Right lobe of liver (tissue), 6 donors: ENCODE measurements at places on chromosomes 1 and 21. TPM values are rescaled to one million over a fixed set of nuclear protein-coding genes. Genes with fewer than 3 reads are reported as not detected.

DNA sequence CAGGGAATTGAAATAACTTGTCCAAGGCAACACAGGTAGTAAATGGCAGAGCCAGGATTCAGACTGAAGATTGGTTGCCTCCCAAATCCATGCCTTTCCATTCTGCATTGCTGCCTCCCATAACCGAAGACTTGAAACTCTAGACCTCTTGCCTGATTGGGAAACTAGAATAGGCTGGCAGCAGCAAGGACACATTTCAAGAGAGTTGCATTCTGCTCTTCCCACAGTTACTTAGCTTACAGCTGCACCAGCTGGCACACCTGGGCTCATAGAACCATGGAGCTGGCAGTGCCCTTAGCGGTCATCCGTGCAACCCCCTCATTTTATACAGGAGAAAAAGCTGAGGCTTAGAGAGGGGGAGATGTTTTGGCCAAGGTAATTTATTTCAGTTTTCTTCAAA is 8.0 kb downstream of the TRNAU1AP start:
- no peaks in the 10 kb centered on the region for H3K4me1 ChIP-seq
- H3K36me3 ChIP-seq, result peaks cover 7% of the 10 kb centered on the region
- no peaks in the 10 kb centered on the region for H3K27me3 ChIP-seq
- no peak for DNase-seq

DNA sequence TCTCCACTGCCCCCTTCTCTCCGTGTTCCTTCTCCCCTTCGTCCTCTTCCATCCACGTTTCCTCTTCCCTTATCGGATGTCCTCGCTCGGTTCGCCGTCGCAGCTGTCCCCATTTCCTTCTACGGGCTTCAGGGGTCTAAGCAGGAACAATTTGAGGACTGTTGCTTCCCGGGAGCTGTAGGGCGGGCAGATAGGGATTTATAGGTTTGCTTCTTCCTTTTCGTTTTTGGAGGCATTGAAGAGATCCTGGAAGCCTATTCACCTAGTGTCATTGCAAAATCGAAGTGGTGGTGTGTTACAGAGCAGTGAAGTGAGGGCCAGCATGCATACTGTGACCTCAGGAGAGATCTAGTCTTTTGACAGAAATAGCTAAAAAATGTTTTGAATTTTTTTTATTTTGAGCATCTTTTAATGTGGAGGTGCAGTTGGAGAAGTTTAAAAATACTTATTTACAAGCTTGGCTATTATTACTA is 897 bp downstream of the ZYG11B start:
- H3K27me3 ChIP-seq, result no peaks in the 10 kb centered on the region
- H3K27ac ChIP-seq, result peak overlapping the region; percentile 89
- H3K4me3 ChIP-seq, result peak overlapping the region; percentile 81
- peak; percentile 48 for DNase-seq

- no peak overlapping the region for H3K4me3 ChIP-seq
- peak overlapping the region; percentile 89 for H3K27ac ChIP-seq
- peak; percentile 71 for DNase-seq
- no peaks in the 10 kb centered on the region for H3K36me3 ChIP-seq
Measured at GRCh38 chr1:58814251-58815068, 30.6 kb upstream of the JUN start.

- no peak for DNase-seq
- no peaks in the 10 kb centered on the region for H3K36me3 ChIP-seq
- H3K4me1 ChIP-seq, result peaks cover 35% of the 10 kb centered on the region
Measured at GRCh38 chr1:162186026-162186374, 116.5 kb downstream of the NOS1AP start.

DNA sequence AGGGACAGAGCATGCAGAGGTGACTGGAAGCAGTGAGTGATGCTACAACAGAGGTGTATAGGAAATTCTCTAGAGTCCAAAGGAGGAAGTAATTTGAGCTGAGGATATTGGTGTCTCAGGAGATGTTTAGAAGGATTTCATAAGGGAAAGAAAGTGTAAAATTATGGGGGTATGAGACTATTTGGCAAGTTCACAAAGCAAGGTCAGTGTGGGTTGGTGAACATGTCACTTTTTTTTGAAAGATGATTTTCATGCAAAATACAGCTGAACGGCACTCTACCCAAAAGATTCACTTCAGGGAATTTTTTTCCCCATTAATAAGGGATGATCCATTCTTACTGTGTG is 24.1 kb downstream of the HMGCS2 start:
- H3K4me3 ChIP-seq, result no peak overlapping the region
- H3K27ac ChIP-seq, result peak overlapping the region; percentile 45
- no peak for DNase-seq
- H3K27me3 ChIP-seq, result no peaks in the 10 kb centered on the region

DNA sequence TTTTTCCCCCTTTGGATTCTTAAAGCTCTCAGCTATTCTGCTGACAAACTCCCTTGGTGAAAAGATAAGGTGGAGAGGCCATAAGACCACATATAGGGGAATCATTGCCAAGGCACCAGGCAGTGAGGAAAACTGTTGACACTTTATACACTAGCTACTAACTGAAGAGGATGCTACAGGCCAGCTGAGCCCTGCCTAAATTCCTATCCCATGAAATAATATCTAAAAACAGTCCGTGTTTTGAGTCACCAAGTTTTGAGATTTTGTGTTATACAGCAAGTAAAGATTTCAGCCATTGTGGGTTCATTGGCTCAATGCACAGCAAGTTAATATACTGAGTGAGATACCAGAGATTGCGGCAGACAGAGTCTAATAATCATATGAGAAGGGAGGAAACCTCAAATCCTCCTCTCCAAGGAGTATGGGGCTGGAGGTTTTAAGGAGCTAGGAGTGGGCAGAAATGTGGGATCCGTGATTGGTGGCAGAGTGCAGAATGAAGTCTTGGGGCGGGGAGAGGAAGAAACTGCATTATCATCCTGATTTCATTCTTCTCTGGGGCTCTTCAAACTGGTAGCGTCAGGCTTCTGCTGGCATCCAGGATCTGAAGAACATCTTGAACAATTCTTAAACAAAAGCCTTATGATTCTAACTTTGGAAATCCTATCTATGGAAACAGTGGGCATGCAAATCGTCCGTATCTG is 9.2 kb downstream of the CLDN8 start:
- H3K4me3 ChIP-seq, result no peak overlapping the region
- no peaks in the 10 kb centered on the region for H3K27me3 ChIP-seq
- H3K4me1 ChIP-seq, result no peaks in the 10 kb centered on the region
- no peak overlapping the region for H3K27ac ChIP-seq
- no peak for DNase-seq

DNA sequence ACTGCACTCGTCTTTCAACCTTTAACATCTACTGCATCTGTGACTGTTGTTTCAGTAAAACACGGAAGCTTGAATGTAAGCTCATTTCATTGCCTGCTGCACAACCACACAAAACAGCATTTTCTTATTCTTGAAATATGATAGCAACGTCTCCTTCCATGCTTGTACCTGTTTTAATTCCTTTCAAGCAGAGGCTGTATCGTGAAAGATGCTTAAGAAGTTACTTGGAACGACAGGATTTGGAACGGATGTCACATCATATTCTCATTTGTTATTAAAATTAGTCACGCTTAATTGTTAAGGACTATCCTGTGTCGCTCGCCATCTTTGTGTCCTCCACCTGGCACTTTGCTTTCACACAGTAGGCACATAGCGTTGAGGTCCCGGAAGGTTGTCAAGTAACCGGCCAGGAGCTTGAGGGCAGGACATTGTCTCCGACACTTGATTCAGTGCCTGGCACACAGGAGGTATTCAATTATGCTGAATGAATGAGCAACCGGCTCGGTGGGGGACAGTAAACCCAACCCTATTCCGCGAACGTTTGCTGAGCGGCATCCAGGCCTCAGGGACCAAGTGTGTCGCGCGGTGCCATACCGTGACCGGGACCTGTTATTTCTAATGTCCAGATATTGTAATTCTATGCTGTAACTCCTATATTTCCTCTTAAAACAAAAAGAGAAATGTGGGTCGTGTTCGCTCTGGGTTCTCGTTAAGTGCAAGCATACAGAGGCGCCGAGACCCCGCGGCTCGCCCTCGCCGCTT is 499 bp upstream of the SH3GLB1 start:
- H3K4me3 ChIP-seq, result peak overlapping the region; percentile 89
- no peaks in the 10 kb centered on the region for H3K27me3 ChIP-seq
- DNase-seq, result peak; percentile 56
- H3K36me3 ChIP-seq, result no peaks in the 10 kb centered on the region
- H3K4me1 ChIP-seq, result no peaks in the 10 kb centered on the region

- no peak overlapping the region for H3K27ac ChIP-seq
- no peaks in the 10 kb centered on the region for H3K36me3 ChIP-seq
- no peaks in the 10 kb centered on the region for H3K4me1 ChIP-seq
- H3K27me3 ChIP-seq, result no peaks in the 10 kb centered on the region
- no peak for DNase-seq
Measured at GRCh38 chr21:14356746-14357145, 26.2 kb downstream of the HSPA13 start.

DNA sequence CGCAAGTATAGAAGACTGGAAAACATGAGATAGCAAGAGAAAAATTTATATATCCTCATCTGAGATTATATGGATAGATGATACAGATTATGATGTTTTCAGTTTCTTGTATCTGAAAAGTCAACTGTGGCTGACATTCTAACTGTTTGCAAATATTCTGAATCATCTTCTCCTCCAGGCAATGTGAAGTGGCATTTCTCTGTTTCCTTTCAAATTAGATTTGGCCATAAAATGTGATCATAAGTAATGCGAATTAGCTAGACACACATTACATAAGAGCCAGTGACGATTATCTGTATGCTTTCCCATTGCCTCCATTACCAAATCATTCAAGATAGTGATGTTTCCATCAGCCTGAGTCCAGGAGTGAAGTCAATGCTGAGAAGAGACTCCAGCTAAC is 265.2 kb downstream of the BRINP3 start:
- H3K36me3 ChIP-seq, result no peaks in the 10 kb centered on the region
- H3K4me3 ChIP-seq, result no peak overlapping the region
- no peaks in the 10 kb centered on the region for H3K4me1 ChIP-seq
- DNase-seq, result no peak

DNA sequence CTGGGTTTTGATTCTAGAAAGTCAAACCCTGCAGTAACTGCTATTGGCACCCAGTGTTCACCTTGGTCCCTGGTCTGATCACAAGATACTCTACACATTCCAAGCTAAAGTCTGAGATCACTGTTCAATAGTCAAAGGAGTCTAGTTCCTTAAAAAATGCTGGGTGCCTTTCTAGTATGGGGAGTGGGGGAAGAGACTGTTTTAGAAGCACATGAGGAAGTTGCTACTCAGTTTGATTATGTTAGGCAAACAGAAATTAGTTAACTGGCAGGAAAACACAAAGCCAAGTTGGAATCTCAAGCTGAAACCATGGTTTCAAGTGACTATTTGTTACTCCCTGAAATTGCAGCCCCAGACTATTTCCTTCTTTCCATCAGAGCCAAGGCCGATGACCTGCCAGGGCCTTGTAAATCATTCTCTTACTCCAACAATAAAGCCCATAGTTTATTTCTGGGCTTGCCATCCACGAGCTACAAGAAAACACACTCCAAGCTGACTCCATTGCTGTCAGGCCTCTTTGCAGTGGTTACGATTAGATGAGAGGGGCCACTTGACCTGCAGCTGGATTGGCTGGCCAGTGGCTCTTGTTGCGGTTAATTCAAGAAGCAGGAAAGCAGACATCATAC is 21.1 kb upstream of the VTCN1 start:
- DNase-seq, result no peak
- H3K4me1 ChIP-seq, result no peaks in the 10 kb centered on the region
- no peaks in the 10 kb centered on the region for H3K36me3 ChIP-seq
- no peak overlapping the region for H3K4me3 ChIP-seq
- H3K27ac ChIP-seq, result no peak overlapping the region

DNA sequence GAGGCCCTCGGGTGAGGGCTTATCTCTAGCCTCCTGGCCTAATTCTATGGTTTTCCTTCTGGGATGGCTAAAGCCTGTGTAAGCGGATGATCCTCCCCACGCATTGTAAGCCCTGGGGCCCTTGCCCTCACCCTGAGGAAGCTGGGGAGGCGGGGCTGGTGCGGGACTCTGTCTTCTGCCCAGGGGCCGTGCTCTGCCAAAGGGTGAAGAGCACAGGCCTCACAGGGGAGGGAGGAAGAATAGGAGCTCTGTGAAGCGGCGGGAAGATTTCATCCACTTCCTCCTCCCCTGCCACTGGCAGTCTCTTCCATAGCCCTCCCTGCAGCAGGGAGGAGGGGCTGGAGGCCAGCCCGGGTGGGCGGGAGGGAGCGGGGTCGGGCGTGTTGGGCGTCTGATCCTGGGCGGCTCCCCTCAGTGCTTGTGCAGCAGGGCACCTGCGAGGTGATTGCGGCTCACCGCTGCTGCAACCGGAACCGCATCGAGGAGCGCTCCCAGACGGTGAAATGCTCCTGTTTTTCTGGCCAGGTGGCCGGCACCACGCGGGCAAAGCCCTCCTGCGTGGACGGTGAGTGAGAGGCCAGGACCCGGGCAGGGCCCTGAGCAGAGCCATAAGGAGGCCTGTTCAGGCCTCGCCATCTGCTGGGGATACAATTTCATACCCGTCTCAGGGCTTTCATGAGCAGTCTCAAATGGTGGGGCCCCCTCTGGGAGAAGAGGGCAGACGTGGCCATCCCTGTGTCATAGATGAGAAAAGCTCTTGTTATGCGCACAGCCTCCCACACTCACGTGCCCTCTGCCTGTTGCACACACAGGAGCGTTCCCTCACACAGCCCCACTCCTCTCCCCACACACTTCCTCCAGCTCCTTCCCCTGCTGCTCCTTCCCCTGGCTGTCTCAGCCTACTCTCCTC is 7.7 kb upstream of the PPM1J start:
- peaks cover 6% of the 10 kb centered on the region for H3K4me1 ChIP-seq
- no peak overlapping the region for H3K27ac ChIP-seq
- DNase-seq, result no peak
- H3K4me3 ChIP-seq, result no peak overlapping the region

GRCh38 chr1:64114012-64114525 is 89.4 kb upstream of the UBE2U start:
- H3K36me3 ChIP-seq, result no peaks in the 10 kb centered on the region
- no peaks in the 10 kb centered on the region for H3K27me3 ChIP-seq
- H3K4me3 ChIP-seq, result no peak overlapping the region

DNA sequence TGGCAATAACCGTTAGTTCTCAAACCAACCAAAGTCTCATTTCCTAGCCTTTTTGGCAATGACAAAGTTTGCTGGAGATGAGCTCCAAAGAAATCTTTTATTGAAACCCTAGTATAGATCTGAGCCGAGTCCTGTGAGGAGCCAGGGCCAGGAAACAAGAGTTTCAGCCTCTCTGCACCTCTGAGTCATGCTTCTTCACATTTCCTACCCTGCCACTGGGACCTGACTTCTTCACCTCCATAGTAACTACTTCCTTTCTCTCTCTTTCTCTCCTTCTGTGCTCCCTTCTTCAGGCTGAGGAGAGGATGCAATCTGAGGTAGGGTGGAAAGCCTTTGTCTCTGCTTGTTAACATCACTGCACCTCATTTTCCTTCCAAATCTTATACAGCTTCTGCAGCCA is 38.7 kb upstream of the IPO9 start:
- no peak overlapping the region for H3K27ac ChIP-seq
- no peaks in the 10 kb centered on the region for H3K36me3 ChIP-seq
- no peak overlapping the region for H3K4me3 ChIP-seq
- H3K4me1 ChIP-seq, result no peaks in the 10 kb centered on the region

The MNDA gene
- total RNA-seq, result 6.6 TPM

The SKI gene
- 36.1 TPM for total RNA-seq

The CA14 gene
- 0.37 TPM for total RNA-seq

The AHCYL1 gene
- 51.4 TPM for total RNA-seq

The FCN3 gene
- total RNA-seq, result 81.6 TPM

The FTCD gene
- 141 TPM for total RNA-seq

The MRPS6 gene
- total RNA-seq, result 24.3 TPM

The IRF6 gene
- 31.7 TPM for total RNA-seq

The LCE1B gene
- not detected for total RNA-seq

The LCE1E gene
- not detected for total RNA-seq
